Activated CD4-positive, CD25-positive, alpha-beta regulatory T cell treated with anti-CD3 and anti-CD28 coated beads, Interleukin-2, amount 50 U/mL, for 24 hours (primary cell): ENCODE measurements at places on chromosomes 5 and 9.

DNA sequence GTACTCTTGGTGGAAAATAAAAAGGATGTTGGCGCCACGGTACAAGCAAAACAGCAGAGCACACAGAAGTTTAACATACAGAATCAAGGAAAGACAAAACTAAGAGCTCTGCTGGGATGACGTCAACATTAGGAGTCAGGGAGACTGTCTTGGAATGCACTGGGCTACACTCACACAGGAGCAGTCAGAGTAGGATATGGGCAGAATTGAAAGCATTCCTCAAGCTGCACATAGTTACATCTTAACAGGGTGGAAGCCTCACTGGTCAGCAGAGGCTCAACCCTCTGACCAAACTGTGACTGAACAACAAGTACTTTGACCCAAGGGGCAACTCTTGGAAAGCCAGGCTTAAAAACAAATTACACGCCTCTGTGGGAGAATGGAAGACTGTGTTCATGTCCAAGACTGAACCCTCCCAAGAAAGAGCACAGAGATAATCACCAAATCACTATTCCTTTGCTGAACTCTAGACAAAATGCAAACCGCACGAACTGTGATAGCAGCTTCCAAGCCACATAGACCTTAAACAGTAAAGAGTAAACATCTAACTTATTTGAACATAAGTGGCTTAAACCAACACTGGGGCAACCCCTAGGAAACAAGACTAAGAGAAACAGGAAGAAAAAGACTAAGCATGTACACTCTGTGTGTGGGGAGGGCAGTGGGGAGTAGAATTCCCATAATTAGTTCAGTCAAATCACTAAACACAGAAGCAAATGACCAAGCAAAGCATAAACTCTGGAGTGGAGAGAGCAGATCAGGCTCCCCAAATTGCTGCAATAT is 772.7 kb downstream of the PRELID2 start:
- ATAC-seq, result no peak

GRCh38 chr9:77427256-77427927 is 220.7 kb downstream of the GNA14 start:
- no peak for ATAC-seq

DNA sequence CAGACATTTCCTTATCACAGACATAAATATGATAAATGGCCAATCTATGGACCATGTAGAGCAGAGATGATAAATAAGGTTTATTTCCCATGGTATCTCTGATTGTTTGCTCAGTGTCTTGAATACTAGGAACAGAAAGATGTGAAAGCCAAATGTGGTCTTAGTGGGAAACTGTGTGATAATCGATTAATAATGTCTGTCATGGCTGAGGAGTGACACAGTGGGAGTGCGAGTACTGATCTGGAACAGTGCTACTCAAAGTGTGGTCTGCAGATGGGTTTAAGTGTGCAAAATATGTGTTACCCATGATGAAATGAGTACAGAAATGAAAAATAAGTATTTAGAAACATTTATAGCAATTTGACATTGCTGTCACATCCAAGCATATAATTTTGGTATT is 92.5 kb downstream of the PTTG1 start:
- no peak for ATAC-seq

GRCh38 chr9:15306068-15306756 is 804 bp downstream of the TTC39B start:
- ATAC-seq, result peak; percentile 7

DNA sequence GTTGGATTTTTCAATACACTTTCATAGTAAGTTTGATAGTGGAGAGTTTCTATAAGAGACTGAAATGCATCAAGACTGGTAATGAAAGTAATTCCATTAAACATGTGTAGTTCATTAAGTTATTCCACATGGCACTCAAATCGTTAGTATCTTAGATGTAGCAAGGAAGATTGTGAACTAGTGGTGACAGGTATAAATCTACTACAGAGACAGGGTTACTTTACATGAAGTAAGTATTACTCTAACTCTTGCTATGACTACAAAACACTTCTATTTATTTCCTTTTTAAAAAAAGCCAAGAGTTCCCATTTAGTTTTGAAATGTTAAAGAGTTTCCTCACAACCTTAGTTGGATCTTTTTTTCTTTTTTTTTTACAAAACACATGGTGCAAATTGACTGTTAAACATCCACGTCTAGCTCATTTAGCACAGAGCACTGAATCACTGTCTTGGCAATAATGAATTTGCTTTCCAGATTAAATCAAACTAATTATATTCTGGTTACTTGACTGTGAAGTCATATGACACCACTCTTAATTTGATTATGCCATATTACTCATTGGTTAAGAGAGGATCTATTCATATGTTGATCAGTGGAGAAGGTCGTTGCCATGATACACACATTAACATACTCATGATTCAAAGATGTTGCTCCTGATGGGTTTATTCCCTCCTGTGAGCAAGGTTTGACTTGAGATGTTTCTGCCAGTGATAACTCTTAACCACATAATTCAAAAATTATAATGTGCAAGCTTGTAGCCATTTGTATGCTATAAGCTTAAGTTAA is 644.8 kb downstream of the EFNA5 start:
- ATAC-seq, result no peak

GRCh38 chr5:74187757-74188156 is 452.8 kb downstream of the ENC1 start:
- no peak for ATAC-seq

GRCh38 chr5:5332287-5332686 is 90.2 kb upstream of the ICE1 start:
- no peak for ATAC-seq

DNA sequence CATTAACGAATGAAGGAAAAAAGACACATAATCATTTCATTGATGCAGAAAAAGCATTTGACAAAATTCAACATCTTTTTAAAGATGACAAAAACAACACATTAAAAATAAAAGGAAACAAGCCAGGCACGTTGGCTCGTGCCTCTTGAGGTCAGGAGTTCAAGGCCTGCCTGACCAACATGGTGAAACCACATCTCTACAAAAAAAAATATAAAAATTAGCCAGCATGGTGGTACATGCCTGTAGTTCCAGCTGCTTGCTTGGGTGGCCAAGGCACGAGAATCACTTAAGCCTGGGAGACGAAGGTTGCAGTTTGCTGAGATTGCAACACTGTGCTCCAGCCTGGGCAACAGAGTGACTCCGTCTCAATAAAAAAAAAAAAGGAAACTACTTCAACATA is 77.0 kb downstream of the ERCC6L2 start:
- ATAC-seq, result no peak

DNA sequence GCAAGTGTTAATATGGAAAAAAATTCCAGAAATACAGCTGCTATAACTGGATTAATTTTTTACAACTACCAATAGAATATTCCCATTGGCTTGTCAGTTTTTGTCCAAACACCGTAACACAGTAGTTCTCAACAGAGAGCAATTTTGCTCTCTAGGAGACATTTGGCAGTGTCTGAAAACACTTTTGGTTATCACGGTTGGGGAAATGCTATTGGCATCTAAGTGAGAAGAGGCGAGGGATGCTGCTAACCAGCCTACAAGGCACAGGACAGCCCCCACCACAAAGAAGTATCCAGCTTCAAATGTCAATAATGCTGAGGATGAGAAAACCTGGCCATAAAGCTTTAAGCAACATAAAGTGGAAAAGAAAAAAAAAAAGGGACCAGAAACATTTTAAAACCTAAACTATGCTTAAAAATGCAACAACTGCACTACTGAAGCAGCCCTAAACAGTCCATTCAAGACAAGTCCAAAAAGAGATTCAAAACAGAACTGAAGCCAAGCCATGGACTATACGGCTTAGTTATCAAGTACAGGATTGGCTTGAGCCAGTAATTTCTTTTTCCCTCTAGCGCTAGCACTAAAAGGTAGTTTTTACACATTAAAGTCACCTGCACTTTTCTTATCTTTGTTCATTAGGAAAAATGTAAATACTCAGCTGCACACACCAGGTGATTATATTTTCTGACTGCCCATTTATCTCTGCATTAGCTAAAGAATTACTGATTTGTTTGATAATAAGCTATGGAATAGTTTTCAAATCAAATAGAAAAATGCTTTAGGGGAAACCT is 83.9 kb downstream of the NR3C1 start:
- ATAC-seq, result no peak

GRCh38 chr5:109246841-109247592 is 162.8 kb downstream of the PJA2 start:
- no peak for ATAC-seq

DNA sequence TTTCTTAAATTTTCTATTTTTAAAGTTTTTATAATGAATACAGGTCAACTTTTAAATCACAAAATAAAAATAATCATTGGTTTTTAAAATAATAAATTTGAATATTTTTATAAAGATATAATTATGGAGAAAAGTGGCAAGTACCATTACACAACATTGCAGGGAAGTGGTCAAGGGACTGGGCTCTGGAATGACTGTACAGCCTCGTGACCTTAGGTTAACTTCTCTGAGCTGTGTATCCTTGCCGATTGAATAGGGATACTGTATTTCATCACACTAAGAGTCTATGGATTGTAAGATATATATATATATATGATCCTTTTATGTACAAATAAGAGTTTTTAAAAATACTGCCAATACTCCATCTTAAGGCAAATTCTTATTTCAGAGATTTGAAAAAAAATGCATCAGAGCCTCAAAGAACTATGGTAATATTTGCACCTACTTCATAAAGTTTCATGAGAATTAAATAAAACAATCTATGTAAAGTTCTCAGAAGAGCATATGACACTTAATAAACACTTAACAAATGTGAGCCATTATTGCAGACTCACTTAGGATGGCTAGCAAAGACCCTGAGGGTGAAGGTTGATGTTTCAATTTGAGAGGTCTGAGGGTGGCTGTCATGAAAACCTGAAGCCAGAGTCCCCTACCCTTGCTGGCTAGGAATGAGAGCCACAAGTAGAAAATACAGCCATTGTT is 136.5 kb downstream of the CCDC192 start:
- ATAC-seq, result no peak
